ENCODE measurements at places on chromosomes 1 and 21. TPM values are rescaled to one million over a fixed set of nuclear protein-coding genes. Genes with fewer than 3 reads are reported as not detected.

AIM2 gene
- not detected for total RNA-seq

NFIA gene
- total RNA-seq, result 6.7 TPM

ATP6V1G3 gene
- not detected for total RNA-seq

CCDC181 gene
- total RNA-seq, result 0.65 TPM
